Activated naive CD8-positive, alpha-beta T cell treated with anti-CD3 and anti-CD28 coated beads for 36 hours (primary cell): ENCODE measurements at places on chromosomes 1 and 21. TPM values are rescaled to one million over a fixed set of nuclear protein-coding genes. Genes with fewer than 3 reads are reported as not detected.

GRCh38 chr1:64337475-64337874 is 132.5 kb upstream of the CACHD1 start:
- DNase-seq: no peak

DNA sequence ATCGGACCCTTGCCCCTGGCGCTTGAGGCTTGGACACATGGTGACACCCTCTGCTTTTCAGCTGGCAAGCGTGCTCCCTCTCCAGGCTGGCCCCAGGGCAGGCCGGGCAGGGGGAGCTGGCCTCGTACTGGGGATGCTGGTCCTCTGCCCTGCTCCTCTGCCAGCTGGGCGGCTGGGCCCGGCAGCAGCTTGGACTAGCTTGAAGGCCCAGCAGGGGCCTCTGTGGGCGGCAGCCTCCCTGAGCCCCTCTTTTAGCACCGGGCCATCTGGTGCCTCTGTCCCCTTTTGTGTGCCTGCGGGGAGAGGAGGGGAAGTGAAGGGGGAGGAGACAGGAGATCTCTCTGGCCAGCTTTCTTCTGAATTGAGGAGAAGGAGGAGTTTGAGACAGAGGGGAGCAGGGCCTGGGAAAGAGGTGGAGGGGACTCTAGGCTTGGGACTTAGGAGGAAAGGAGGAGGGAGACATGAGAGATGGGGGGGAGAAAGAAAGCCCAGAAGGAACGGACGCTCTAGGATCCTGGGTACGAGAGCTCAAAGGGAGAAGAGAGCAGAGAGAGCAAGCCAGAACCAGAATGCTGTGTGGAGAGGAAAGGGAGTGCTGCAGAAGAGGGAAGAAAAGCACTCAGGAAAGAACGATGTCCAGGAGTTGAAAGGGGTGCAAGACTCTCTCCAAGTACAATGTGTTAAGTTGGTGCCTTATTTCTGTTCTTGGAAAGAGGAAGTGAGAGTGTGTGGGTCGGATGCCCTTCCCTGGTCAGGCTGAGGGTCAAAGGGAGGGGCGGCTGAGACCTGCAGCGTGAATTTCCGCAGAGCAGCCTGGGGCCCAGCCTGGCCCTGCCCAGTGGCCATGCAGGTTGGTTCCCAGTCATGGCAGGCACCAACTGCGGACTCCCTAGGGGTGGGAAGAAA is 40.3 kb downstream of the IER5 start:
- no peak for DNase-seq

GRCh38 chr1:110005971-110006370 is 21.4 kb downstream of the AHCYL1 start:
- DNase-seq: no peak

- DNase-seq: no peak
Measured at GRCh38 chr1:22751124-22751531, 40.5 kb downstream of the EPHB2 start.

- DNase-seq: no peak
Measured at GRCh38 chr1:221100611-221101010, 221.4 kb downstream of the HLX start.

- no peak for DNase-seq
Measured at GRCh38 chr1:30818568-30819243, 61.1 kb upstream of the LAPTM5 start.

Gene ZYG11A
- 0.19 TPM for total RNA-seq

- DNase-seq: no peak
Measured at GRCh38 chr1:180534214-180534613, 24.6 kb upstream of the OVAAL start.

GRCh38 chr1:207647671-207648333 is 2.9 kb downstream of the CR1L start:
- no peak for DNase-seq
